ENCODE measurements at places on chromosomes 16 and 17.

GRCh38 chr16:29899516-29900101 is at the start of gene SEZ6L2:
Gene SEZ6L2 (minus strand): TSS chr16:29899550. CDS start chr16:29899019, 531 bp downstream.
- DNase-seq, result peak; percentile 91

- no peak for DNase-seq
These were observed 139.5 kb downstream of the BCAS3 start for GRCh38 chr17:60817192-60817591.

- DNase-seq, result no peak
These were observed 25.2 kb upstream of the HYDIN start for GRCh38 chr16:71255721-71256120.

DNA sequence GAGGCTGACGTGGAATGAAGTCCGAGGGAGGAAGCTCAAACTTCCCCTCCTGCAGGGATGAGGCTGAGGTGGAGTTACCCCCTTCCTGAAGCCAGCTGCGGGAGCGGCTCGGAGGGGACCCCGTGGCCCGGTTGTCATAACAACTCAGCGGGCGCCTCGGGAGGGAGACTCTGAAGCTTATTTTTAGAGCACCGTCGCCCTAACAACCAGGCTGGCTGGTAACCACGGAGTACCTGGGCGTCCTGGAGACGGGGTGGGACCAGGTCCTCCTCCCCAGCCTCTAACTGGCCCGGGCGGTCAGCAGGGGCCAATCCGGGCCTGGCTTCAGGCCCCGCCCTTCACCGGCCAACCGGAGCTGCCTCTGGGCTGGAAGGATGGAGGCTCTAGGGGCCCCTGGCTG is 27.7 kb downstream of the NECAB2 start:
- no peak for DNase-seq

- no peak for DNase-seq
These were observed 635 bp downstream of the WNK4 start for GRCh38 chr17:42780851-42781638.

DNA sequence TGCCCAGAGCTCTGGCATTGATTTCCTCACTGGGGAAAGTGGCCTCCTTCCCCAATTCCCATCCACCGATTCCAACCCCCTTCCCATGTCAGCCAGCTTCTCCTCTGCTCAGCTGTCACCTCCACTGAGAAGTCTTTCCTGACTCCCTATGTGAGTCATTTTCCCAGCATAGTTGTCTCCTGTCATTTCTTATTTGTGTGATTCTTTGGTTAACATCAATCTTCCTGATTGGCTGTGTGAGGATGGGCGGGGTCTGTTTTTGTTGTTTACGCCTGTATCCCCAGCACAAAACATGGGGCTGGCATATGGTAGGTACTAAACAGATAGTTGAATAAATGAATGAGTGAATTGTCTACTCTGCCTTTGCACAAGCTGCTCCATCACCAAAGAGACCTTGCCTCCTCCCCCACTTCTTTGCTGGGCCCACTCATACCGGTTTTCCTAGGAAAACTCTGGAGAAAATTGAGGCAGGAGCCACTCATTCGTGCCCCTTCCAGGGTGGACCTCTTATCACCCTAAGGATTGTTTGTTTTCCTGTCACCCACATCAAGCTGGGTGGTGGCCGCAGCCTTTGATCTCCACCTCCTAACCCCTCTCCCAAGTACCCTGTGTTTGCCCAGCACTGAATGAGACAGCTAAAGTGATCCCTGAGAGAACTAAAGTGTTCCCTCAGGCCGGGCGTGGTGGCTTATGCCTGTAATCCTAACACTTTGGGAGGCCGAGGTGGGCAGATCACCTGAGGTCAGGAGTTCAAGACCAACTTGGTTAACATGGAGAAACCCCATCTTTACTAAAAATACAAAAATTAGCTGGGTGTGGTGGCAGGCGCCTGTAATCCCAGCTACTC is 1.2 kb upstream of the GRB7 start:
- no peak for DNase-seq

DNA sequence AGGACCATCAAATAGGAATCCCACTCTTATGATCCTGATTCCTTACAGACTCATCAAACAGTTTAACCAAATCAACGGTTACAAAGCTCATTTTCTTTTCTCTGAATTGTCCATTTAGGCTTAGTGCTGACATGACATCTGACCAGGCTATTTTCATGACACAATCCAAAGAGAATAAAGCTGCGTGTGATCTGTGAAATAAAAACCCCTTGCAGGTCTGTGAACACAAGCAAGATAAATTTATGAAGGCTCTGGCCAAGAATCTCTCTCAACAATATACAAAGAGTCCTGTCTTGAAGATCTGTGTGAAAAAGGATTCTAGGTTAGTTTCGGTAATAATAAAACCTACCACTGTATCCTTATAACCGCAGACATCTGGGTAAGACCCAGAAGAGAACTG is 22.0 kb downstream of the COG1 start:
- DNase-seq, result no peak

GRCh38 chr16:84501077-84501735 is 3.3 kb downstream of the MEAK7 start:
- no peak for DNase-seq

- no peak for DNase-seq
These were observed 109.3 kb upstream of the TNRC6C start for GRCh38 chr17:77849239-77849638.

DNA sequence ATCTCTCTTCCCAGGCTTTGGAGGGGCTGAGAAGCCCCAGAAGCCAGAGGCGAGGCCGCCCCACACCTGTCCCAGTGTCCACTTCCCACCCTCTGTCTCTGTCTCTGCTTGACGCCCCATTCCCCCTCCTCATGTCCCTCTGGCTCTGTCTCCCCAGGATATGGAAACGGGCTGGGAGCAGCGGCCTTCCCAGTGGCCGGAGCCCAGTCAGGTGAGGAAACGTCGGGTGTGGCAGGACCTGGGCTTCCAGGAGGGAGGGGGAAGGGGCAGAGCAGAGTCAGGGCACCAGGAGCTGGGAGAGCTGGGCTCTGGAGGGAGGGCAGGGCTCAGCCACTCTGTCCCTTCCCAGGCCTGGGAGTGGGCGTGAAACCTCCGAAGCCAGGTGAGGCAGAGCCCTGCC is 10.6 kb upstream of the PKMYT1 start:
- DNase-seq, result no peak

DNA sequence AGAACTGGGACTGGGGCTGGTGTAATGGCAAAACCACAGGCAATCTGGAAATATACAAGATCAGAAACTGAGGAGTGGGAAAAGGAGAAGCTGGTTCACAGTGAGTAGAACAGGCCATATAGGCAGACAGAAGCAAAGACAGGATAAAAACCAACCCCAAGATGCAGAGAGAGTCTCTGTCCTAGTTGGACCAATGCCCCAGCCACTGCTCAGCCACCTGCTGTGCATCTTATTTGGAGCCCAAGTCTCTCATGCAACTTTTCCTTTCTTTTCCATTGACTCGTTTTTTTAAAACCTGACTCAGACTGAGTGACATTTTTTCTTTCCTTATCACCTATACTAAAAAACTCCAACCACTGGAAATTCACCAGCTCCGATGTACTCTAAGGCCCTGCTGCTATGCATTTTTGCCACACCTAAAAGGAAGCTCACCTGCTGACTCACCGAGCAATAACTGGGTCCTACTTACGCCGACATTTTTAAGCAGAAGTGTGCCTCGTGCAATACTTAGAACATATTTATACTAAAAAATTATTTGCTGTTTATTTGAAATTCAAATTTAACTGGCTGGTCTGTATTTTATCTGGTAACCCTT is 100.8 kb upstream of the XYLT1 start:
- no peak for DNase-seq

DNA sequence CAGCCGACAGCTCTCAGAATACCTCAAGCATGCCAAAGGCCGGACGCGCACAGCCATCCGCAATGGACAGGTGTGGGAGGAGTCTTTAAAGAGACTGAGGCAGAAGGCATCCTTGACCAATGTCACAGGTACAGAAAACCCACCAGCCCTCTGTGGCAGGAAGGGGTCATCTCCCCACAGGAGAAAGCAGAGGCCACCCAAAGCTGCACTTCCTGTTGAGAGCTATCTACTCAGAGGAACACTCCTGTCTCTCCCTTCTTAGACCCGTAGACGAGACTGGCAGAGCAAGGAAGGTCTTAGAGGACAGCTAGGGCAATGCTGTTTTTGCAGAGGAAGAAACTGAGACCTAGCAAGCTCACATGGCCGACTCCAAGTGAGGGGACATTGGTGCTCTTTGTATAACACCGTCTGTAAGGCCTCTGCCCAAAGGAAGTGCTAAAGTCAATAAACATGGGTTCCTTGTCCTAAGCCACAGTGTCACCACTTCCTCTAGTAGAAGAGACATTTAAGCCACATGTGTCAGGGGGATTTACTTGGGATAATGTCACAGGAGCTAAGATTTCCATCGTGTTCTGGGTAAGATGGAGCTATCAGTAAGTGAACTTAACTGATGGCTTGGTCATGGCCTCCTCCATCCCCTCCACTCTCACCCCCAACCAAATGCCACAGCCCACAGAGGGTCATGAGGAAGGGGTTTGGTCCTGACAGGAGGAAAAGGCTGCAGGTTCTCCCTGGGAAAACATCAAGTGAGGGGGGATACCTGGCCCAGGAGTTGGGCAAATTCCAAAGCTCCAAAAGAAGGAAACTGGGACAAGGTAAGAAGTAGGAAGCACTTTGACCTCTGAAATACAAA is 9.4 kb downstream of the LPO start:
- DNase-seq, result no peak

DNA sequence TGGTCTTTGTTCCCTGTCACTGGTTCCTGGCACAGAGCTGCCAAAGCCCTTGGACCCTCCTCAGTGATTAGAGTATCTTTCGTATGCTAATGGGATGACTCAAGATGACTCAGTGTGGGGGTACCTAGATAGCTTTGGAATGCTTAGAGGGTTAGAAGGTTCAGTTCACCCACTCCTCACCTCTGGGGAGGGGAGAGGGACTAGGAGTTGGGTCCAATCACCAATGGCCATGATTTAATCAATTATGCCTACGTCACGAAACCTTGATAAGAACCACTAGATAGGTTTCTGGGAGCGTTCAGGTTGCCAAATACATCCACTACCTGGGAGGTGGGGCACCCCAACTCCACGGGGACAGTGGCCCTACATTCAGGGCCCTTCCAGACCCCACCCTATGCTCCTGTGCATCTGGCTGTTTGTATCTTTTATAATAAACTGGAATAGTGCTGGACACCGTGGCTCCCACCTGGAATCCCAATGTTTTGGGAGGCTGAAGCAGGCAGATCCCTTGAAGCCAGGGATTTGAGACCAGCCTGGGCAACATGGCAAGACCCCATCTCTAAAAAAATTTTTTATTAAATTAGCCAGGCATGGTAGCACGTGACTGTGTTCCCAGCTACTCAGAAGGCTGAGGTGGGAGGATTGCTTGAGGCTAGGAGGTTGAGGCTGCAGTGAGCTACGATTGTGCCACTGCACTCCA is 29.2 kb upstream of the LITAF start:
- DNase-seq, result no peak

GRCh38 chr17:4886830-4887229 is 12.5 kb upstream of the C17orf107 start:
- no peak for DNase-seq

- peak; percentile 63 for DNase-seq
These were observed 94.0 kb downstream of the SKAP1 start for GRCh38 chr17:48335858-48336500.

- DNase-seq, result no peak
These were observed 17.7 kb upstream of the VPS4A start for GRCh38 chr16:69293401-69293800.

DNA sequence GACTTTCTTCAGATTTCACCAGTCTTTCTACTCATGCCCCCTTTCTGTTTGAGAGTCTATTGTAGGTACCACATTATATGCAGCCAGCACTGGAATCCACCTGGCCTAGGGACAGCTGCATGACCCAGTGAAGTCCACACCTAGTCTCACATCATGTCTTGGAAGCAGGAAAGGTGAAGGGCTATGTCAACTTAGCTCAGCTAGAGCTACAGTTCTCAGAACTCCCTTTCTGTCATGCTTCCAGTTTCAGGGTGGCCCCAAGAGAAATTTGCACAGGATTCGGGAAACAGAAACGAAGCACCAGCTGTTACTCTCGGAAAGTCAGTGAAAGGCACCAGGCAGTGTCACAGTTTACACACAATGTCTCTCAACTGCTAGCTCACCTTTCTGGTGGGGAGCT is 51.6 kb upstream of the NLRP1 start:
- no peak for DNase-seq

DNA sequence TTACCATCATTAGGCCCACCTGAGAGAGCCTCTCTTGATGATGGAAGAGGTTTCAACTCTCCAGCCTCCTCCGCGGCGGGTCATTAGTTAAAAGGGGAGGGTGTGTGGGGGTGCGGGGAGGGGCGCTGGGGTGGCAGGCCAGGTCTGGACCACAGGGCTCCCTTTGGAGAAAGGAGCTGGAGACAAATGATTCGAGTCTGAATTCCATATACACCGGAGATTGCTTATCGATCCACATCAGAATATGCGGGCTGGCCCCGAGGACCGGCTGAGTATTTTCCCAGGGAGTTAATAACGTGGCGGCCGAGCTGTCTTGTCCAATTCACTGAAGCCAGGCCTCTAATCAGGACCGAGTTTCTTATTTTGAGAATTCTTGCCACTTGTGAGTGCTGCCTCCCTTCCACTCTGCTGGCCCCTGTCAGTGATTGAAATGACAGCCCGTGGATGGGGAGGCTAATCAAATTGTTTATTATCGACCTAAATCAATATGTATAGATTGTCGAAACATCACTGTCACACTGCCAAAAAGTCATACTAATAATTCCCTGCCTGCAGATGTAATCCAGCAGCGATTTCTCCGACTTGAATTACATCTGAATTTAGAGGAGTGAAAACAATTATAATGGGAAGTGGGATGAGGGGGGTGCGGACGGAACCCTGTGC is 202.7 kb downstream of the SALL1 start:
- no peak for DNase-seq

GRCh38 chr16:70440009-70440692 is 1.3 kb upstream of the ST3GAL2 start:
- no peak for DNase-seq

DNA sequence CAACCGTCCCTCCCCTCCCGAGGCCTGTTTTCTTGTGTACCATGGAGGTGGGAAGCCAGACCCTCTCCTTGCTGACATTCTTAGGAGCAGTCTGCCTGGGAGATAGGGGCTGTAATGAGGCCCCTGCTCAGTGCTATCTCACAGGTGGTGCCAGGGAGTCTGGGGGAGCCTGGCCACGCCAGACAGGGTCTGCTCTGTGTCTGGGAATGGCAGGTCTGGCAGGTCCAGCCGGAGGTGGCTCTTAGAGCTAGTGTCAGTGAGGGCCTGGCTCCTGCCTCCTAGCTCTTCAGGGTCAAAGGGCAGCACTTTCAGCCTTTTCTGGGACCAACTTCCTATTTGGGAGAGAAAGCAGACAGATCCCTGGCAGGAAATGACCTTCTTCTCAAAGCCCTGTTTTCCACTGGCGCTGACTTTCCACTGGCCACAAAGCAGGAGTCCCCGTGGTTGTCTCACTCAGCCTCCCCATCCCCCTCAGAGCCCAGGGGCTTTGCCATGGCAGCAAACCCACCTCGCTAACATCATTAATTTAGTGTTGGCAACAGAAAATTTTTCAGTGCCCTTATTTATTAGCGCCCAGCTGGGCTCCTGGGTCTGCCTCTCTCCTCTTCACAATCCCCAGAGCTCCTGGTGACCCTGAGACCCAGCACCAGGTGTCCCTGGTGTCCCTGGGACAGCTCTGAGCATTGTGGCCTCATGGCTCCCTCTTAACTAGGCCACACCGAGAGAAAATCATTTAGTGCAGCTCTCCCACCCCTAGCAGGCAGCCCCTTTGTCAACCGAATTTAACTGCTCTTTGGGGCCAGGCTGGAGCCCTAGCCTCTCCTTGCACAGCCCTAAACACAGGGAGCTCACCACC is 24.0 kb upstream of the DOK4 start:
- DNase-seq, result no peak
